ENCODE measurements at places on chromosomes 12 and 14. TPM values are rescaled to one million over a fixed set of nuclear protein-coding genes. Genes with fewer than 3 reads are reported as not detected.
A peak's percentile ranks its signal among the peaks of the same experiment; 100 is the strongest.

DNA sequence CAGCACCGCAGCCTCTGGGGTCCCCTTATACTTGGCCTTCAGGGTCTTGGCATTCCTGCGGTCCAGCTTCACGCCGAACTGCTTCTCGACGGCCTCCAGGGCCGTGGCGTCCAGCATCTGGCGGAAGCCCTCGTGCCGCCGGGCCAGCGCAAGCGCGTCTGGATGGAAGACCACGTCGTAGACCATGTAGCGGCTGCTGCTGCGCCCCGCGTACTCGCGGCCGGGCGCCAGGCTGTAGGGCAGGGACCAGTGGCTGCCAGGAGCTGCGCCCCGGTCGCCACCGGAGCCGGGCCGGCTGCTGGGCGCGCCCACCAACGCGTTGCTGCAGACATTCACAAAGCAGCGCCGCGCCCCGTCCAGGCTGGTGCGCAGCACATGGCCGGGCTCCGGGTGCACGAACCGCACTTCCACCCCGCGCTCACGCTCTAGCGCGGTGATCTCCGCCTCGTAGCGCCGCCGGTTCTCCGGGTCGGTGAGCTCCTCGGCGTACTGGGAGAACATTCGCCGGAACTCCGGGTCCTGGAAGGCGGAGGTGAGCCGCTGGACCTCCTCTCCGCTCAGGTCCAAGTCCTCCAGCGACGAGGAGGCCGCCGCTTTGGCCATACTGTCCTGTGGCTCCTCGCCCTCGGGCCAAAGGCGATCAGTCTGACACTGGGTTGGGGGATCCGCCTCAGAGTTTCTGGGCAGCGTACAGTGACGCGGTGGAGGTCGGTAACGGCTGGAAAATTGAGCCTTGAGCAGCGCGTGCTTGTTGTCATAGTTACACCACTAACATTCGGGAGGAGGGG lies at the start of gene DNAAF2:
Gene DNAAF2 (minus strand): TSS at position 698 of the 788 bp plus-strand sequence. CDS start 95 bp downstream, at position 603.
- peak; percentile 88 for DNase-seq

- no peak for DNase-seq
Observed at GRCh38 chr14:35535483-35536112, 1.6 kb downstream of the INSM2 start.

DNA sequence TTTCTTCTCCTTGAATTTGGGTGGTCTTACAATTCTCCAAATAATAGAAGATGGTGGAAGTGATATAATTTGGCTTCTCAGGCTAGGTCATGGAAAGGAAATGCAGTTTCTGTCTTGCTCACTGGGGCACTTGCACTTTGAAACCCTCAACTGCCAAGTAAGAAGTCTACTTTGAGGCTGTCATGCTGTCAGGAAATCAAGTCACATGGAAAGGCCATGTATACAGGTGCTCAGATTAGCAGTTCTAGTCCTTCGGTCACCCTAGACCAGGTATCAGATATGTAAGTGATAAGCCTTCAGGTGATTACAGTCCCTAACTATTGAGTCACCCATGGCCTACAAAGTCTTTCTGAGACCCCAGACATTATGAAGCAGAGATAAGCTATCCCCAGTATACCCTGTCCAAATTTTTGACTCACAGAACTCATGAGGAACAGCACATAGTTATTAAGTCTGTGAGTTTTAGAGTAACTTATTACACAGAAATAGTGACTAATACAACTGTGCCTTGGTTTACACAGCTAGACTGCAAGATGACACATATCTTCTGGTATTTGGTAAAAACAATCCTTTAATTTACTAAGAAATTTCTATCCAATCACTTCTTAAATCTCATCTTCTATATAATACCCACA lies 26.3 kb upstream of the BBS10 start:
- DNase-seq = no peak

DNA sequence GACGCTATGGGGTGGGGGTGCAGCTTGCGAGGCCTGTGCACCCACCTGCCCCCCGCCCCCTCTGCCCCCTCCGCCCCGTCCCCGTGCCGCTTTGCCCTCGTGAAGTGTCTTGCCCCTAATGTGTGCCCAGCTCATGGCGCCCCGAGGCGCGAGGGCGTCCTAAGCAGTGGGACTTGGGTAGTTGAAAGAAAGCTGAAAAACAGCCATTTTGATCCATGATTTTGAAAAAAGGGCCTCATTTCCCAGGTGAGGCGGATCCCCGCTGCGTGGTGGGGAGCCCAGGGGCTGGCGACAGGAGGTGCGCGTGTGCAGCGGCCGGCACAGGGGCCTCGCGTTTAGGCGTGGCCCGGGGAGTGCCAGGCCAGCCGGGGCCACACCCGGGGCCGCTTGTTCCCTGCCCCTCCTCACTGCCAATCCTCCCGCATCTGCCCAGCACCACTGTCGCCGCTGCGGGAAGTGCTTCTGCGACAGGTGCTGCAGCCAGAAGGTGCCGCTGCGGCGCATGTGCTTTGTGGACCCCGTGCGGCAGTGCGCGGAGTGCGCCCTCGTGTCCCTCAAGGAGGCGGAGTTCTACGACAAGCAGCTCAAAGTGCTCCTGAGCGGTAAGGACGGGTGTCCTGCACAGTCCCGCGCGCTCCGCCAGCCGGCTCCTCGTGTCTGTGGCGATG lies 11.8 kb downstream of the ZFYVE21 start:
- DNase-seq = no peak

DNA sequence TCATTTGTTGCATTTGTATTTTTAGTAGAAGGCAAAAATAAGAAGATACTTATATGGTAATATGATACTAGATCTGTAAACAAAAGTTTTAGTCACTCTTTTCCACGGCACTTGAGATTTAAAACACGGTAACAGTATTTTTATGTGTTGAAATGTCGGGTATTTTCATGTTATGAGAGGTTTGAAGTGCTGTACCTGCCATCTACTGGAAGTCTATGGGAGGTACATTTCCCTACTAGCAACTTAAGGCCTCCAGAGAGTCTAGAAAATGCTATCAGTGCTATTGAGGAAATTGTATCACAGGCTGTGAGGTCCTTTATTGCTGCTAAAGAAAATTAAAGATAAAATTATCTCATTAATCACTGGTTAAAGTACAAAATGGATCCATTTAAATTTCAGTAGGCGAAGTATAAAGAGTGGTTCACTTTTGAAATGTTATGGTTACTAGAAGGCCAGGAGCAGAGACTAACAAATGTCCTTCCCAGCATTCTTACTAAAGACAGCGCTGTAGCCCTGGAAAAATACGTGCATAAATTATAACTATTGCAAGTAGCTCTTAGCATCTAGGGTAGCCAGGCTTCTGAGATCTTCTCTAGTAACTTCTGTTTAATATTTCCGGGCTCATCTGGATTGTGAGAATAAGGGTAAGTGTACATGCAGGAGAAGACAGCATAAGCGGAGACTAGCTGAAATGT lies 77.6 kb upstream of the PRKD1 start:
- peak; percentile 73 for DNase-seq

- DNase-seq = no peak
Observed at GRCh38 chr12:62267480-62267879, 7.3 kb downstream of the USP15 start.

LYZ gene
- total RNA-seq = 32.8 TPM

DNA sequence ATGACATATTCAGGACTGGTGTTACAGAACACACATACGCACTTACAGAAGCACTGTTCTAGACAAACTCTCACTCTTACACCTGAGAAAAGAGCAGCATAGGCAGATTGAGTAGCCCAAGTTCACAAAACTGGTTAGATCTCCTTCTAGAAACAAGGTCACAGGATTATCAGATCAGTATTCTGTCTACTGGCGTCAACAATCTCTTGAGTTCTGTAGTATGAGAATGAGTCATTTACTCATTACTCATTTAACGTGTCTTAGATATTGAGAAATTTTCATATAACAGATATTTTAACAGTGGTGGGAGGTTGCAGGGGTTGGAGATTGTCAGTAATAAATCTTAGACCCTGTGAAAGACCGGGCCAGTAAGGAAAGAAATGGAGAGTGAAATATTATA lies 2.8 kb upstream of the TSPAN8 start:
- DNase-seq = no peak

- DNase-seq = no peak
Observed at GRCh38 chr12:24268663-24269186, 319.3 kb upstream of the SOX5 start.

- no peak for DNase-seq
Observed at GRCh38 chr12:48182631-48183030, 813 bp upstream of the CCDC184 start.

- no peak for DNase-seq
Observed at GRCh38 chr14:44609201-44609600, 102.1 kb upstream of the FSCB start.

DNA sequence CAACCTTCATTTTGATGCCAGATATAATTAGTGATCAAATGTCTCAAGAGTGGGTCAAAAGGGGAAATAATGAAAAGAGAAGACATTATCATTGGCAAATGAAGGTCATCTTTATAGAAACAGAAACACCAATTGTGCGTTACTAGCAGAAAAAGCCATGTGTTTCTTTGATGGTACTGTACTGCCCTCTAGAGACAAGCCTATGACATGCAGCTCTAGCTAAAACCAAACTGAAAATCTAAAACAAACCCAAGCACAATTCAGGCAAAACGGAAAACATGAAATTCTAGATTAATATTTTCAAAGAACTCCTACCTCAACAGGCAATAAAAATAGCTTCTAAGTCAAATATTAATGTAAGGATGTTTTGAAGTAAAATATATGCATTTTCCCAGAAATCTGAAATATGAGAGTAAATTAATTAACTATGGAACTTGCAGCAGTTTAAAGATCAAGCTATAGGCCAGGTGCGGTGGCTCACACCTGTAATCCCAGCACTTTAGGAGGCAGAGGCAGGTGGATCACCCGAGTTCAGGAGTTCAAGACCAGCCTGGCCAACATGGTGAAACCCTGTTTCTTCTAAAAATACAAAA lies 115.4 kb downstream of the KLHL28 start:
- peak; percentile 70 for DNase-seq

- no peak for DNase-seq
Observed at GRCh38 chr14:74866708-74867389, 9.1 kb downstream of the PROX2 start.

DNA sequence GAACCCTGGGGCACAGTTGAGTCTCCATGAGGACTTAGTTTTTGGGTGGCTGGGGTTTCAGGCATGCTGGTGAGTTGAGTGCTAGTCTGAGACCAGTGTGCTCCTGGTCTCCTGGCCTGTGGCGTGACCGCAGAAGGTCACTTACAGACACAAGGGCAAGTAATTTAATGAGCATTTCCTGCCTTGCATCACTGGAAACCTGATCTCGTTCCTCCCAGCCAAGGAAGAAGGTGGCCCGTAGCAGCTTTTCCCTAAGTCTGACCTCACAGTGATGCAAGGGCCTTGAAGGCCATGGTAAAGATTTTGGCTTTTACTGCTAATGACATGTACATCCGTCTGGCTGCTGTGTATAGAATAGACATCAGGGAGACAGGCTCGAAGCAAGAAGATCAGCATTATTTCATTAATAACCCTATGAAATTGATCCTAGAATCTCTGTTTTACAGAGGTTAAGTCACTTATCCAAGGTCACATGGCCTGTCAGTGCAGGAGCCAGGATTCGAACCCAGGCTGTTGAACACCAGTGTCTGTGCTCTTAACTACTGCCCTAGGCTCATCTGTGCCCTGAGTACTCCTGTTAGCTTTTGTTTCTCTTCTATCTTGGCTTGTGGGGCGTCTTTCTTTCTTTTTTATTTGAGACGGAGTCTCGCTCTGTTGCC lies 4.6 kb downstream of the TMEM120B start:
- DNase-seq = no peak

KLHL33 gene
- 1.9 TPM for total RNA-seq

- DNase-seq = no peak
Observed at GRCh38 chr14:54967496-54967895, 59.4 kb downstream of the WDHD1 start.

- no peak for DNase-seq
Observed at GRCh38 chr12:60180298-60180697, 584.5 kb downstream of the SLC16A7 start.

GRCh38 chr14:50407111-50407812 lies 10.6 kb upstream of the CDKL1 start:
- peak; percentile 33 for DNase-seq

DNA sequence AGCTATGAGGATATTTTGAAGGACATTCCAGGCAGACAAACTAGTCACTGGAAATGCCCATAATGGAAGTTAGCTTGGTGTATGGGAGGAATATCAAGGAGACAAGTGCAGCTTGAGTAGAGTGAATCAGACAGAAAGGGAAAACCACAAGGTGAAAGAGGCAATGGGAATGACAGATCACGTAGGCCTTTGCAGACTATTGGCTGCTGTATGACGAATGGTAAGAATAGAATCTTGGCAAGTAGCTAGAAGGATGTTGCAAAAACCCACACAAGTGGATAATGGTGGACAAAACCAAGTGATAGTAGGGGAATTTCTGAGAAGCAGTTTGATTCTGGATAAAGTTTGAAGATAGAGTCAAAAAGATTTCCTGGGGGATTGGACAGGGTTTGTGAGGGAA lies 196.9 kb upstream of the NOVA1 start:
- no peak for DNase-seq

GRCh38 chr14:68448252-68448902 lies 344.5 kb downstream of the ZFP36L1 start:
- DNase-seq = no peak

DNA sequence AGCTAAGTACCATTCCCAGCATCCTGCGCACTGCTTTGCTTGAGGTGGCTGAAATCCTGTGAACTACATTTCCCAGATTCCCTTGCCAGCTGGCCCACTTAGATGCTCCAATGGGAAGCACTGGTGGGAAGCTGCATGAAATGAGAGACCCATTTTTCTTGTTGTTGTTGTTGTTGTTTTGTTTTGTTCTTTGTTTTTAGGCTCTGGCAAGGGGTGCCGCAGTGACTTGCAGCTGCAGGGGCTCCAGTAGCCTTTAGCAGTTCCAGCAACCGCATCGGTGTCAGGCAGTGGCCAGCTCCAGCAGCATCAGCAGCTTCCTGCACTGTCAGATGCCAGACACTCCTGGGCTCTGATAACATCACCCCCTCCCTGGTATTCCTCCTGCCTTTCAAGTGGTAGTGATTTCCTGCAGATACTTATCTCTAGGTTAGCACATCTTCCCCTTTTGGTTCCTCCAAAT lies 8.8 kb upstream of the EGLN3 start:
- no peak for DNase-seq

DNA sequence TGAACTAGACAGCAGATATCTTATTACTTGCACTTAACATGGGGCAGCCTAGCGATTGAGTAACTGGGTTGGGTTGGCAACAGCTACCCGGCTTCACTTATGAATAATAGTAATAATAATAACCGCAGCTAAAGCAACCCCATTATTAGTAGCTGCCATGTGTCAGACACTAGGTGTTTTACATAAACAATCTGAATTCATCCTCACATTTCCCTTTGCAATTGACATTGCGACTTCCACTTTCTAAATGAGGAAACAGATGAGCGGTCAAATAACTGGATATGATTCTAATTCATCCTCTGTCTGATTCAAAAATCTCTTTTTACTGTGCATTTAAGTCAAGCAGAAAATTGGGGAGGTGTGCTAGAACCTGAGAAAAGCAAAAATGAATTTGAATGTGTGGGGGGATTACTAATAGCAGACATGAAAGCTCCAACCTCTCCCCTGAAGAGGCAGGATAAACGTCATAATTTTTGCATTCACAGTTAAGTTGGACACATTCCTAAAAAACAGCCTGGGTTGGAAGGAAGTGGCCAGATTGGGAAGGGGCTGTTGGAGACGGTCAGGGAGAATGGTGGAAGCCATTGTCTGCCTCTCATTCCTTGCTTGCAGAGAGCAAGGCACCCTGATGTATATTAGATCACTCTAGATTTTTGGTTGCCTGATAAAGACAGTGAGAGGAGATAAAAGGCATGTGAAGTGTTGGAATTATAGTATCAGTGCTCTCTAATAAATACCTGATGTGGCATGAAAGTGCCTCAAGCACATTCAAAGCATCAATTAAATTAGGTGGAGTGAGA lies 13.1 kb downstream of the EMP1 start:
- no peak for DNase-seq
